Body of pancreas (tissue), 4 donors: ENCODE measurements at places on chromosomes 6 and 20.

DNA sequence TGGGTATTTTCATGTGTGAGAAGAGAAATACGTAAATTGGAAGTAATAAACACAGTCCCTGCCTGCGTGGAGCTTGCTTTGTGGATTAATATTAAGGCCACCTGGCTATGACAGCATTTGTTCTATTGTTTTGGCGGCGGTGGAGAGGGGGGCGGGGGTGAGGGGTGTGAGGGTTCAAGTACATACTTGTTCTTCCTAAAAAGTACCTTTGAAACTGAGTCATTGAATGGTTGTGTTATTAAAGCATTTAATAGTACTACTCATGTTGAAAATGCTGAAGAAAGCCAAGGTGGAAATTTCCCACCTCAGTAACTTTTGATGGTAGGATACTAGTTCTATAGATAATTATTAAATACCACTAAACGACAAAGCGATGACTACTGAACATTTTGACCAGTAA lies 95.0 kb downstream of the FOXC1 start:
- no peak for DNase-seq

- DNase-seq, result no peak
Observed at GRCh38 chr20:50357783-50358161, 152.4 kb upstream of the PTPN1 start.

GRCh38 chr20:15515691-15516090 lies 1057.6 kb downstream of the KIF16B start:
- no peak for DNase-seq

DNA sequence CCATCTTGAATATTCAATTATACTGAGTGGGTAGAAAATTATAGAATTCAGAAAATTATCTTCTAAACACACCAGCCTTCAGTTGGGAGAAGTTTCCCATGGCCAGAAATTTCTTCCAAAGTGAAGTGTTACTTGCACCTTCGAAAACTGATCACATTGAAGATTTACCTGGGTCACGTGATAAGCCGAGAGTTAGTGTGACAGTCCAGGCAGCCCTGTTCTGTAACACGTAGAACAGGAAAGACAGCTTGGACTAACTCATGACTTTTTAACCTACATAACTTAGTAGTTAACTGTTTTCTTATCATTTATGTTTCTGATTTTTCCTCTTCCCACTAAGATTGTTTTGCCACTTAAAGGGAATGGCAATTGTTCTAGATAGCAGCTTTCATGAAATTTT lies 118.3 kb upstream of the MTHFD1L start:
- DNase-seq, result no peak
